ENCODE measurements at places on chromosomes 12 and 14.

GRCh38 chr14:68987653-68988036, 8.5 kb upstream of the ACTN1 start:
- no peaks in the 10 kb centered on the region for H3K36me3 ChIP-seq
- no peak overlapping the region for H3K4me3 ChIP-seq

DNA sequence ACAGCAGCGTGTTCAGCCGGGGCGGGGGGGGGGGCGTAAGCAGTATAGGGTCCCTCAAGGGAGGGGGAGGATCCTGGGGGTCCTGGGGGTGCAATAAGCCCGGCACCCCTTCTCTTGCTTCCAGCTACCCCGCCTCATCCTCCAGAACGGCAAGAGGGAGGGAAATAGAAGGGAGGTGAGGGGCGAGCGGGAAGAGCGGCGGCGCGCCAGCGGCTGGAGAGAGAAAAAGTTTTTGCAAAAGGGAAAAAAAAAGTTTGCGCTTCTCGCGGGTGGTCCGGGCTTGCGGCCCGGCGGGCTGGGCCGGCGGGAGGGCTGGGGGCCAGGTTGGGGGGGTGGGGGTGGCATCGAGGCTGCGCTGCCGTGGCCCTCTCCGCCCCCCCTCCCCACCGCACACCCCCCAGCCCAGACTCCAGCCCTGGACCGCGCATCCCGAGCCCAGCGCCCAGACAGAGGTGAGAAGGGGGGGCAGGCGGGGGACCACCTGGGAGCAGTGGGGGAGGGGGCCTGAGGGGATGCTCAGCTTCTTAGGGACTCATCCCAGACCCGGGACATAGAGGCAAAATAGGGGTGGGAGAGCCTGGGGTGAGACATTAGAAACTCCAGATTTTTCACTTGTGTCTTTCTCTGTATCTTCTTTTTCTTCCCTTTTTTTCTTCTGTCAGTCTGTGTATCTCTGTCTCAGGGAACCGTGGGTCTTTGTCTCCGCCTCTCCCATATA, at the start of gene GLI1:
GLI1 (plus strand) TSS at position 36 of the 718 bp plus-strand sequence. CDS start 3,907 bp downstream, outside the sequence.
- H3K4me3 ChIP-seq: peak within 1 kb of the TSS; percentile 64
- H3K36me3 ChIP-seq: no peaks in the 10 kb centered on the region
- H3K27me3 ChIP-seq: no peaks in the 10 kb centered on the region

- peaks cover 9% of the 10 kb centered on the region for H3K4me1 ChIP-seq
- no peaks in the 10 kb centered on the region for H3K27me3 ChIP-seq
- H3K36me3 ChIP-seq: no peaks in the 10 kb centered on the region
- no peak overlapping the region for H3K27ac ChIP-seq
Measured at GRCh38 chr14:68627868-68628604, 164.8 kb downstream of the ZFP36L1 start.

DNA sequence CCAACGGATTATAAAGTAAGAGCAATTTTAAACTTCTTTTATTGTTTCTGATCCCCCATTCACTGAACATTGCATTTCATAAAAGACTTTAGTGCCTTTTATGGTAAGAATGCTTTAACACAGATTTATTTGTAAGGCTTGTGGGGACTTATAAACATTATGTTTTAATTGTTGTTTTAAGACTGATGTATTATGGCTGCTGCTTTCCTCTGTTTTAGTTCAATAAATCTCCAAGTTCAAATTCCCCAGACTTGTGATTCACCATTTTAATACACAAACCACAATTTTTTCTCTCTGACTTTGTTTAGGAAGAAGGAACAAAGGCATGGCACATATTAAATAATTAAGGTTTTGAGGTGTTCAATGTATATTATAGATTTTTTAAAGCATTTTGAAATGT, 753.3 kb downstream of the SLC6A15 start:
- H3K27me3 ChIP-seq: no peaks in the 10 kb centered on the region
- no peaks in the 10 kb centered on the region for H3K36me3 ChIP-seq
- DNase-seq: no peak
- H3K27ac ChIP-seq: no peak overlapping the region
- no peak overlapping the region for H3K4me3 ChIP-seq
- H3K4me1 ChIP-seq: no peaks in the 10 kb centered on the region

DNA sequence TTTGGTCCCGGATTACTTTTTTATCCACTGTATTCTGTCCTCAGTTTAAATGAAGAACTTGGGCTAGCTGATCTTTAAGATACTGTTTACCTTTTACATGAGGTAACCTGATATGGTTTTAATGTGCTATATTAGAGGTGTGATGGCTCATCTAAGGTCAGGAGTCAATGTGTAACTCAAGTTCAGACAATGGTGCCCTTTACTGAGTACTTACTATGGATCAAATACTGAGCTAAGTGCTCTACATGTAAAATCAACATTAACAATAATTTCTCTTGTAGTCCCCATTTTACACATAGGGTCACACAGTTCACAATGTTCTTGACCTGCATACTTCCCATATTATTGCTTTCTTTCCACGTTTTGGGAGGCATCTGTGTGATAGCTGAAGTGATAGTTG, 79.2 kb downstream of the CEP83 start:
- H3K36me3 ChIP-seq: no peaks in the 10 kb centered on the region
- no peak for DNase-seq
- H3K27me3 ChIP-seq: no peaks in the 10 kb centered on the region
- no peaks in the 10 kb centered on the region for H3K4me1 ChIP-seq

DNA sequence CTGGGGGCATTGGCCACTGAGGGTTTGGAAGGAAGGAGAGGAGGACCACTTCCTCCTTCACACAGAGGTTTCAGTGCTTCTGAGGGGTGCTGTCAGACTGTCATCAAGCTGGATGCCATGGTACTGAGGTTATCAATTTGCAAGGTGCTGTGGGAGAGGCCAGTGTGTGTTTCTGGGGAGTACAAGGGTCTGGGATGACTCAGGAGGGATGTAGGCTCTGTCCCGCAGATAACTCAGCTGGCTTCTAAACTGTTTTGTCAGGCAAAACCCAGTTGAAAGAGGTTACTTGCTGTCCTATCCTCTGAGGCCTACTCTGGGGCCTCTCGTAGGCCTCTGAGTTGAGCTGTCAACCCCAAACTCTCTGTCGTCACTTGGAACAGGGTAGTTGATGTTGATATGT, 22.8 kb downstream of the ADCK1 start:
- no peak overlapping the region for H3K27ac ChIP-seq
- no peaks in the 10 kb centered on the region for H3K27me3 ChIP-seq
- DNase-seq: no peak
- no peak overlapping the region for H3K4me3 ChIP-seq
- no peaks in the 10 kb centered on the region for H3K4me1 ChIP-seq
- no peaks in the 10 kb centered on the region for H3K36me3 ChIP-seq
